ENCODE measurements at places on chromosomes 1 and 21. TPM values are rescaled to one million over a fixed set of nuclear protein-coding genes. Genes with fewer than 3 reads are reported as not detected.

The ORC1 gene
- polyA plus RNA-seq = 1.1 TPM

The HHIPL2 gene
- 0.16 TPM for polyA plus RNA-seq

The TMEM35B gene
- 26.4 TPM for polyA plus RNA-seq

The SPRR2D gene
- 6.6 TPM for polyA plus RNA-seq

The IL24 gene
- 2.1 TPM for polyA plus RNA-seq

All from keratinocyte (primary cell).